Foreskin fibroblast (primary cell): ENCODE measurements at places on chromosomes 7 and 10.

DNA sequence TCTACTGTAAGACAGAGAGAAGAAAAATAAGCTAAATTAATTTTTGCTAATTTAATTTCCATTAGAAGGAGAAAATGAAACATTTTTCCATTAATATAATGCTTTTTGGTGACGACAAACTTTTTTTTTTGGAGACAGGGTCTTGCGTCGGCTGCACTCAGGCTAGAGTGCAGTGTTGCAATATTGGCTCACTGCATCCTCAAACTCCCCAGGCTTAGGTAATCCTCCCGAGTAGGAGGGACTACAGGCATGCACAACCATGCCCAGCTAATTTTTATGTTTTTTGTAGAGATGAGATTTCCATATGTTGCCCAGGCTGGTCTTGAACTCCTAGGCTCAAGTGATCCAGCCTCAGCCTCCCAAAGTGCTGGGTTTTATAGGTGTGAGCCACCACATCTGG is 229.8 kb upstream of the LRRN3 start:
- no peak for DNase-seq

DNA sequence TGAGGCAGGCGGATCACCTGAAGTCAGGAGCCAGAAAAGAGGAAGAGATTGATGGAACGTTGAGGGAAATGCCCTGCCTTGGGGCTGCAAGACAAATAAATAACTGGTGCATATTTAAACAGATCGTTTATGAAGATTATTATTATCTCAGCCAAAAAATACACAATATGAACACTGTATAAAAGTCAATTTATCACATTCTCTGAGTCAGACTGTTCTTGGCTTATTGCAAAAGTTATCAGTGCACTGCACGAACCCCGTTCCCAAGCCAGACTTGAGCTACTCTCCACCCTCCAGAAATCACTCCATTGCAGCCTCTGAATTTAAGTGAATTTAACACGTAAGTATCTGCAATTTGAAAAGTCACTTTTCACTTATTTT is 1.6 kb downstream of the DNMBP start:
- DNase-seq: peak; percentile 75

GRCh38 chr10:108789919-108790318 is 1133.4 kb downstream of the XPNPEP1 start:
- peak; percentile 38 for DNase-seq

DNA sequence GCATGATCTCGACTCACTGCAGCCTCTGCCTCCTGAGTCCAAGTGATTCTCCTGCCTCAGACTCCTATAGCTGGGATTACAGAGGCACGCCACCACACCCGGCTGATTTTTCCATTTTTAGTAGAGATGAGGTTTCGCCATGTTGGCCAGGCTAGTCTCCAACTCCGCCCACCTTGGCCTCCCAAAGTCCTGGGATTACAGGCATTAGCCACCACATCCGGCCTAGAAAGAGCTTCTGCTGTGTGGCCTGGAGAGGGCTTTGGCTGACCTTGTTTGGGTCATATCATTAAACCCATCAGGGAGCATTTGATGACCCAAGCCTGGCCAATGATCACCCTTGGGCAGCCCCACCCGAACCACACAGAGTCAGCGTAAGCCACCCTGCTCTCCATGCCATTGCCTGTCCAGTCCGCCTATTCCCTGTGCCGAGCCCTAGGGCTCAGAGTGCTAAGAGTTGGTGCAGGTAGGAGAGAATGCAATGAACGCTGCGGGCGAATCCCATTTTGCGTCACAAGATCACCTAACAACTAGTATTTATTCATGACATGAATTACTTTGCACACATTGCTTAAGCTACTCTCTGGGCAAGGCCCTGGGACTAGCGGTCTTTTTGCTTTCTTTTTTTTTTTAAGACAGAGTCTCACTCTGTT is 22.3 kb upstream of the GDI2 start:
- DNase-seq: no peak

DNA sequence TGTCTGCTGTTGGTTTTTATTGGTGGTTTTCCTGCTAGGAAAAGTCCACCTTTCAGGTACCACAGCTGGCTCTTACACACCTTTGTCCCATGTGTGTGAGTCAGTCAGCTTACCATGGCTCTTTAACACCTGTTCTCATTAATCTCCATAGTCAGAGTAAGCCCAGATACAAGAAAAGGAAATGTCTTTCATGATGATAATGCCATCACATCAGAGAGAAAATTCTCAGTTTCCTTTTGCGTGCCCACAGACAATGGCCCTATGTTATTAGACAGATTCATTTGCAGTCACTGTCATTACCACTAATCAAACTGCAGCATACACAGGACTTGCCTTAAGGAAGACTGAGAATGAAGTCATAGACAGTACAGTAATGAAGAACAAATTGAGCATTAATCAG is 1583.6 kb upstream of the LRRTM3 start:
- DNase-seq: no peak

GRCh38 chr7:55449205-55449991 is 84.3 kb downstream of the LANCL2 start:
- DNase-seq: no peak

DNA sequence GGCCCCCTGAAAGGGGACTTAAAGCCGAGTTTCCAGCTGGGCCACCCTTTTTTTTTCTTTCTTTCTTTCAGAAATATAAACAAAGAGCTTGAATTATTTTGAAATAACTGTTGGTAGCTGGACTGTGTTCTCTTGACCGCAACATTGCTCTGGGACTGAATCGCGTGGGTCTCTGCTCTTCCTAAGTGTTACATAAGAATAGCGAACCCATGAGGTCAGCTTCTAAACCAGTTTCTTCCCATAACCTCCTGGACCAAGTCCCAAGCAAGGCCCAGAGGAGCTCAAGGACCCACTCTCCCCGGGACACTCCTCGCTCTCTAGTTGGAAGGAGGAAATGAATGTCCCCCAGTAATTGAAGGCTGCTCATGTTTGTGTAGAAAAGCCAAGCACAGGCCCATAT is 91.1 kb downstream of the CXCL12 start:
- peak; percentile 11 for DNase-seq

GRCh38 chr10:76301950-76302349 is 870.5 kb downstream of the LRMDA start:
- DNase-seq: no peak

- DNase-seq: no peak
These were observed 1.9 kb downstream of the AGBL3 start for GRCh38 chr7:134988161-134988560.

DNA sequence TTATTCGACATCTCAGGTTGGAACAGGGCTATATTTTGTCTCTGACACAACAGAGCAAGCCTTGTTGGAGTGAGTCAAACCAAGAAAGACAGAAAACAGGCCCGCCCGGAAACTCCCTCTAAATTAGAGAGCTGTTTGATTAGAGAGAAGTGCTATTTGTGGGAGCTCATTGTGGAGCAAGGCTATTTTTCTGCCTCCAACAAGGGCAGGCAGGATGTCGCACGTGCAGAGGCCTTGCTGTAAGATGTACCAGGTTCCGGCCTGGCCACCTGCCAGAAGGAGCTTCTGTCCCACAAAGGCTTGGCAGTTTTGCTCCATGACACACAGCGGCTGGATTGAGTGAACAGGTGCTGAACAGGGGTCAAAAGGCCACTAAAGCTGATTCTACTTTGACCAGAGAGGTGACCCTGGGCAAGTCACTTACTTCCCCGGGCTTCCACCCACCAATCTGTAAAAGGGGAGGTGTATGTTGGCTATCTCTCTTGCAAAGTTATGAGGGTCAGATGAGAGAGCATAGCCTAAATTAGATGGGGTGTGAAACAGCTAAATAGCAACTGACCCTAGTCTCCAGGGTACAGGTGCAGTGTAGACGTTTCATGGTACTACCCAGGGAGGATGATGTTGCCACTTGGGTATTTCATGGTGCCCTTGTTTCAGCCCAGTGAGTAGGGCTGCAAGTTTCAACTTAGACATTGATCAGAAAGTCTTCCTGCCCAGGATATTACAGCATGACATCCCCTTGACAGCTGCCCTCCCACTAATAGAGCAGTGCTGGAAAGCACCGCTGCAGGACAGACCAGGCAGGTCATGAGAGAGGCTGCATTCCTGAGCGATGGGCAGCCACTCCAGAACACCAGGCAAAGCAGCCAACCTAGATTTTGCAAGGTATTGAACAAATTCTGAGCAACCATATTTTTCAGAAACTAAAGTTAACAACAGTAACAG is 62.0 kb downstream of the VSTM4 start:
- DNase-seq: no peak

DNA sequence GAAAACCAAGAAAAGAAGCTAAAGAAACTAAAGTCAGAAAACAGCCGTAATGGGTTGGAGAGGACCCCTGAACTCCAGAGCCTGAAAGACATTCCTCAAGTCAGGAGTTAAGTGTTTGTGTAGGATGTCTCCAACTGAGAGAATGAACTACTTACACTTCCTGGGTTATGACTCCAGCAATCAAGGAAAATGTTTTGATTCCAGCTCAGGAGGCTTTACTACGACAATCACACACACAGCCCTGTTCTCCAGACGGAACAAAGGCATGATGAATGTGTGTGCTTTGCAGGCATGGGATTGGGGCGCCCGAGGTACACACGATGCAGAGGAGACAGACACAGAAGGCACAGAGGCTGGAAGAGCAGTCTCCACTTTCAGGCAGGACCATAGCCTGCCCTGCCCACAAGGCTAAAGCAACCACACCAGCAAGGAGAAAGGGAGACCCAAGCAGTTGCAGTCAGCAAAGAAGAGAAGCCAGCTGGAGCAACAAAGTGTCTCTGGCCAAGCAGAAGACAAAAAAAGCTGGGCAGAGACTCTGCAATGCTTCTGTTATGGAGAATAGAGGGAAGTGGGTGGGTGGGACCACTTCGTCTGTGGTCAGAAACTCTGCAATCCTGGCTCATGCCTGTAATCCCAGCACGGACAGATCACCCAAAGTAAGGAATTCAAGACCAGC is 89.1 kb downstream of the GRB10 start:
- no peak for DNase-seq

- no peak for DNase-seq
These were observed 20.4 kb downstream of the GRID2IP start for GRCh38 chr7:6530626-6531491.

DNA sequence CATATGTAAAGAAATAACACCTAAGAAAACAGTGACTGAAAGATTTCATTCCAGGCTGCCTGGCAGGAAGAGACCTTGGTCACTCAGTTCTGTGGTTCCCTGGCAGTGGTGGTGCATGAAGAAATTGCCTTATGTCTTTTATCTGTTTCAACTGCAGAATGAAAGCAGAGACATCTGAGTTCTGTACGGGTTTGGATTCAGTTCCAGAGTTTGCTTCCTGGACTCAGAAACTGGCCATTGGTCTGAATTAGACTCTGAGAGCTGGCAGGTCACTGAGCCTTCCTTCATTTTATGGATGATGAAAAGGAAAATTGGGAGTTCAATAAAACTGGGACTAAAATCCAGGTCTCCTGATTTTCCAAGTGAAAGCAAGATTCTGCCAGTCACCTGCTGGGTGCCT is 428.9 kb upstream of the AUTS2 start:
- no peak for DNase-seq

GRCh38 chr7:151725844-151726651 is 150.9 kb downstream of the PRKAG2 start:
- DNase-seq: peak; percentile 36

GRCh38 chr10:128993443-128993842 is 473.6 kb upstream of the MGMT start:
- DNase-seq: no peak

DNA sequence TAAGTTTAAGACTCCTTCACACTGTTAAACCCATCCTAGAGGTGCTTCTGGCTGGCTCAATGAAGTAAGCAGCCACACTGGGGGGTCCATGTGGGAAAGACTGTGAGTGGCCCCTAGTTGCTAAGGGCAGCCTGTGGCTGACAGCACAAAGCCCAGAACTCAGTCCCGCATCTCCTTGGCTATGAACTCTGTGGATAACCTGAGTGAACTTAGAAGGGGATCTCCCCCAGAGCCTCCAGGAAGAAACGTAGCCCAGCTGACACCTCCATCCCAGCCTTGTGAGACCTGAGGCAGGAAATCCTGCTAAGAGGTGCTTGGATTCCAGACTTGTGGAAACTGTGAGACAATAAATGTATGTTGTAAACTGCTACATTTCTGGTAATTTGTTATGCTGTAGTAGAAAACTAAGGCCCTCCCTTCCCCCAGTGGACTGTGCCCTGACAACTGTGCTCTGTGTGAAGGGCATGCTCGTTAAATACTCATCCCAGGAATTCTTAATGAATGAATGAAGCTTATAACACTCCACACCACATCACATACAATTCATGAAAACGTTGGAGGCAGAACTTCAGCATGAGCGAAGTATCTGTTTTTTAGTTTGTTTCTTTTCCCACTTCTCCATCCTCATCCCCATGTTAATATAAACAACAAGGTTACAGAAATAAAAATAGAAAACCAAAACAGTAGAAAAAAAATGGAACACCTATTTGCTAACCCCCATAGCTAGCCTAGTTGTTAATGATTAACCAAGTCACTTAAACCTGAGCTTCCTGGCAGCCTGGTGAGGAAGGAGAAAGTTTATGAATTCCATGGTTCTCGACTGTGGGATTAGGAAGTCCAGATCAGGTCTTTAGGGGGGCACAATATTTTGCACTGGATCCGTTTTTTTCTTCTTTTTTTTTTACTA is 36.8 kb upstream of the AOAH start:
- DNase-seq: no peak

GRCh38 chr7:85150624-85151023 is 36.2 kb downstream of the SEMA3D start:
- no peak for DNase-seq

GRCh38 chr7:37504801-37505200 is 56.1 kb upstream of the ELMO1 start:
- no peak for DNase-seq

DNA sequence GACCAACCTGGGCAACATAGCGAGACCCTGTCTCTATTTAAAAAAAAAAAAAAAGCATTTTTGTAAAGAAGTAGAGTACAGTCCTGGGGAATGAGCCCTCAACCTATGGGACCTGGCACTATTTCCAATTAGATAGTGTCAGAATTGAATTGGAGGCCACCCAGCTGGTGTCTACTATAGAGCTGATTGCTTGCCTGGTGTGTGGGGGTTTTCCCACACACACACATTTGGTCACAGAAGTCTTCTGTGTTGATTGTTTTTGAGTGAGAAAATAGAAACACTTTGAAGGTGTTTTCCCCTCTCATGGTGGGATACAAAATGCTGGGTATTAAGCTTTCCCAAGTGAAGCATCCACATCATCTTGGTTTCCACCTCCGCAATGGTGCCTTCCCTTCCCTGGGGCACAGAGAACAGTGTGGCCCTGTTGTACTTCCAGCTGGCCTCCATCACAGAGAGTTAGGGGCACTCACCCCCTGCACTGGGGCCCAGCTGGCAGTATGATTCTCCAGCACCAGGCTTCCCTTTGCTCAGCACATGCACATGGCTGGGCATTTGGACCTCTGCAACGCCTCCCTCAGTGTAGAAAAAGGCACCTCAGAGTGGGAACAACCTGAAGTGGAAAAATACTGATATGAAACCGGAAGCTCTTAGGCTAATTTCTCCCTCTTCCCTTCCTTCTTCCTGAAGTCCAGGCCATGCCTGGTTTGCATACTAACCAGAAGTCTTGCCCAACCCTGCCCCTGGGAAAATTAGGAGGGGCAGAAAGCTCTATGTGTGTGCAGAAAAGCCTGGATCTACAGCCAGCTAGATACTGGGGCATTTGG is 10.7 kb upstream of the NFKB2 start:
- peak; percentile 66 for DNase-seq
